Dermis blood vessel endothelial cell (primary cell): ENCODE measurements at places on chromosomes 16 and 17.

GRCh38 chr16:84367750-84368307, 509 bp upstream of the ATP2C2 start:
- no peak for DNase-seq

DNA sequence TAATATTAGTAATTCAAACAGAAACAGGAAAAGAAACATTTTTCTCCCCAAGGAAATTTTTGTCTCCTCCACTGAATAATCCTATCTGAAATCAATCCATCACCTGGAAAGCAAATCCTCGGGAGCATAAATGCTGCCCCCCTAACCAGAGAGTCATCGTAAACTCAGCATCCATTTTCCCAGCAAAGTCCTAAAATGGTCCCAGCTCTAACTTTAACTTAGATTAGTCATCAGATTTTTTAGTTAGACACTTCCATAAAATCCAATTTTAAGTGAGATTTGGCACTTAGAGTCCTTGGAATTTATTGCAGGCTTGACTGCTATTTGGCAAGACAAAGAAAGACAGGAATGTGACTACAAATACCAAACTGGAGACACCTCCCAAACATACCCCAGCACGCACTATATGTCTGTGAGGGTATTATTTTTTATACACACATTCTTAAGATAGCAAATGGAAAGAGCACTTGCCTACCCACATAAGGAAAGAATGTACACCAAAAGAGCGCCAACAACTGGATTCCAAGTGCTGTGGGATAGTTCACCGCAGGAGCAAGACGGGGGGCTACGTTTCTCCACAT, 15.4 kb downstream of the SCO1 start:
- no peak for DNase-seq

- DNase-seq: peak; percentile 35
Measured at GRCh38 chr17:28551421-28552175, 826 bp downstream of the UNC119 start.

DNA sequence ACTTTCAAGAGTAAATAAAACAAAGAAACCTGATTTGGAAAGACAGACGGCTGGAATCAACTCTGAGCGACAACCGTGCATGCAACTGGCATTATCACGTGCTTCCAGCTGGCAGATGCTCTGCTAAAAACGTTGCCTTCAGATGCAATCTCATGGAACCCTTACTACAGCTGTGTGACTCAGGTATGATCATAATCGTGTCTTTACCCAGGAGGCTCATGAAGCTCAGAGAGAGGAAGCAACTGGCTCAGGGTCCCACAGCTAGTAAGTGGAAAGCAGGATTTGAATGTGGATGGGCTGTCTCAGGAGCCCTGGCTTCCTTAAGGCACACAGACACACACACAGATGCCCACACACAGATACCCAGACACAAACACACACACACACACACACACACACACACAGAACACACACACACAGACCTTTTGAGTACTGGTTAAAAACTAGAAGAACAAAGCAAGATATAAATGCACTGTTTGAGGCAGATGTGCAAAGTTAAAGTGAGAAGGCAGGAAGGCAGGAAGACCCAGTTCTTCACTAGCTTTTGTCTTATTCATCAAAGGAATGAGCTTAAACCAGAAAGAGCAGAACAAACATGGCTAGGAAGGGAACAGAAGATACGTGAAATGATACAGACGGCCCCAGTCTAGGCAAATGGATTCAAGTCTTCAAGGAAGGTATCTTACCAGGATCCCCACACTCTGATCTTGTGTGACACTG, 275.2 kb downstream of the MAF start:
- DNase-seq: no peak

DNA sequence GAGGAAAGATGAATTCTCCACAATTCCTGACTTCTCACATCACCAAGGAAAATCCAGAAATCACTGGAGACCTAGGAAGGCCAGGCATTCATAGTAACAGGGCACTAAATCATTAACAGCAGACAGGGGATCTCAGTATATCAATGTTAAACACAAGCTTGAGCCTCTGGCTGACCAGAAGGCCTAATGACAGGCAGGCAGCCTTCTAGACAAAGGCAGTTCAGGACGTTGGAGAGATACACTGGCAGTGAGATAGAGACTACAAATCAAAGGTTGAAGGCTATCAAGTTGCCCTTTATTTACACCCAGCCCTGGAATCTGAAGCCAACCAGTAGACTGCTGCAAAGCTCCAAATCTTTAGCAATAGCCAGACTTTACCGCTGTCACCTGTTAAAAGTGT, 422.8 kb upstream of the CCL2 start:
- no peak for DNase-seq

- DNase-seq: peak; percentile 98
Measured at GRCh38 chr16:30658731-30659506, 688 bp downstream of the FBRS start.

- no peak for DNase-seq
Measured at GRCh38 chr17:73906896-73907870, 262.9 kb upstream of the SDK2 start.

GRCh38 chr17:64130559-64131001, 636 bp upstream of the ERN1 start:
- peak; percentile 87 for DNase-seq
